Type B pancreatic cell (in vitro differentiated cells): ENCODE measurements at places on chromosomes 3 and 15. TPM values are rescaled to one million over a fixed set of nuclear protein-coding genes. Genes with fewer than 3 reads are reported as not detected.

- no peak for DNase-seq
Measured at GRCh38 chr15:80480909-80481308, 76.7 kb downstream of the ARNT2 start.

GRCh38 chr15:56086566-56086965 lies 93.2 kb upstream of the NEDD4 start:
- no peak for DNase-seq

- DNase-seq: no peak
Measured at GRCh38 chr3:94184781-94185180, 121.9 kb downstream of the NSUN3 start.

The SERINC4 gene
- total RNA-seq: 0.14 and 0.17 TPM in 2 replicates
